ENCODE measurements at places on chromosomes 5 and 9.

- DNase-seq = no peak
These were observed 3.6 kb downstream of the SPAAR start for GRCh38 chr9:35912791-35913400.

- DNase-seq = no peak
These were observed 38.8 kb downstream of the RAD50 start for GRCh38 chr5:132595624-132596023.

DNA sequence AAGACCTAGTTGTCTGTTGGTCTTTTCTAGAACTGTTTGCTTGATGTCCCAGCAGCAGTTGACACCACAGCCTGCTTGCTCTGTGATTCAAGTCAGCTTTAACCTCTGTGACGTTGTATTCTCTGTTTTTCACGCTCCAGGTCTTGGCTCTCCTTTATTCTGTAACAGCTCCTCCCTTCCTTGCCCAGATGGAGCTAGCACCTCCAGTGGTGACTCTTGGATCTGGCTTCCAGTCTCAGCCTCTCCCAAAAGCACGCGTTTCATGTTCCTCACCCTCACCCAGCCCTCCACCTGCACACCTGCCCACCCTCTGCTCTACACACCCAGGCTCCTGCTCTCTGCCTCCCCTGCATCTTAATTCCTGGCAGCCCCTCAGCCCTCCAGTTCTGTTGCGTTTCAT lies 50.6 kb downstream of the DMRT1 start:
- no peak for DNase-seq

DNA sequence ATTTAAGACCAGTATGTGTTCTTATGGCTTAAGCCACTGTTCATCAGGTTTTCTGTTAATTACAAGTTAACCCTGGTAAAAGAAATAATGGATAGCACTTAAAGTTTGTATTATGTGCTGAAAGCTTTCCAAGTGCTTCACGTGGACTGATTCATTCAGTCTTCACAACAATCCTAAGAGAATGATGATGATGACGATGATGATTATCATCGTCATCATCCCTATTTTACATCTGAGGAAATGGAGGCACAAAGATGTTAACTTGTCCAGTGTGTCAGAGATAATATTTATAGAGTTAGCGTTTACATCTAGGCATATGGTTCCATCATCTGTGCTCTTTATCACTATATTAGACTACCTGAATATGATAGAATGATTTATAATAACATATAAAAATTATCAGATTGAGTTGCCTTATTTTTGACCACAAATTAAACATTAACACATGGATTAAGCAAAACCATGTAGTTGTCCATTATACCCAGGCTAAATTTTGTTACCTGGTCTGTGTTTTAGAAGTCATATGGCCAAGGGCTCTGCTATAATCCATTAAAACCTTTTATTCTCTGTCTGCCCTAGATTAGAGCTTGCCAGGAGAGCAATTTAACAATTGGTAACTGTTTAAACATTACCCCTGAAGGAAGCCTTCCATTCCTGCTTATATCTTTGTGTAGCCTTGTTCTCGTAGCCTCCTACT lies 102.3 kb upstream of the MAP3K1 start:
- DNase-seq = no peak
